ENCODE measurements at places on chromosomes 1 and 21.

- DNase-seq = no peak
Observed at GRCh38 chr1:42941640-42942330, 16.9 kb downstream of the SLC2A1 start.

GRCh38 chr1:53470584-53470983 lies 11.4 kb downstream of the DMRTB1 start:
- no peak for DNase-seq

GRCh38 chr1:183131166-183131565 lies 54.9 kb upstream of the LAMC2 start:
- no peak for DNase-seq

GRCh38 chr1:116131866-116132605 lies 20.8 kb downstream of the MAB21L3 start:
- DNase-seq = no peak

DNA sequence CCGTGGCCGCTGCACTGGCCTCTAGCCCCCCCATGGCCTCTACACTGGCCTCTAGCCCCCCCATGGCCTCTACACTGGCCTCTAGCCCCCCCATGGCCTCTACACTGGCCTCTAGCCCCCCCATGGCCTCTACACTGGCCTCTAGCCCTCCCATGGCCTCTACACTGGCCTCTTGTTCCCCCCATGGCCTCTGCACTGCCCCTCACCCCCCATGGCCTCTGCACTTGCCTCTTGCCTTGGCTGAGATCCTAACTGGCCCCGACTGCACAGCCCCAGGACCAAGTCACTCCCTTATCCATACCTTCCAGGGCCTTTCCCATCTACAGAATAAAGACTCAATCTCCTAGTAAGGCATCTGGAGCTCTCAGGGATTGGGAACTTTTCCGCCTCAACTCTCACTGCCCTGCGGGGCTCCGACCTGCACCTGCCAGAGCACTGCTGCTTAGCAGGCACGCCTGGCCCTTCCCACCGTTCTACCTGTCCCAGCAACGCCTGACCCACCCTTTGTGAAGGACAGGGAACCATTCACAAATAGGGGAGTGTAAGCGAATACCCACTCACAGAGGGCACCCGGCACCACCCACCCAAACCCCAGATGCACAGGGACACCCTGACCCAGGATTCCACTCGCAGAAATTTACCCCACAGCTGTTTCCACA lies 38.8 kb downstream of the ACOT7 start:
- no peak for DNase-seq

GRCh38 chr1:168104535-168104934 lies 32.2 kb downstream of the GPR161 start:
- DNase-seq = no peak

DNA sequence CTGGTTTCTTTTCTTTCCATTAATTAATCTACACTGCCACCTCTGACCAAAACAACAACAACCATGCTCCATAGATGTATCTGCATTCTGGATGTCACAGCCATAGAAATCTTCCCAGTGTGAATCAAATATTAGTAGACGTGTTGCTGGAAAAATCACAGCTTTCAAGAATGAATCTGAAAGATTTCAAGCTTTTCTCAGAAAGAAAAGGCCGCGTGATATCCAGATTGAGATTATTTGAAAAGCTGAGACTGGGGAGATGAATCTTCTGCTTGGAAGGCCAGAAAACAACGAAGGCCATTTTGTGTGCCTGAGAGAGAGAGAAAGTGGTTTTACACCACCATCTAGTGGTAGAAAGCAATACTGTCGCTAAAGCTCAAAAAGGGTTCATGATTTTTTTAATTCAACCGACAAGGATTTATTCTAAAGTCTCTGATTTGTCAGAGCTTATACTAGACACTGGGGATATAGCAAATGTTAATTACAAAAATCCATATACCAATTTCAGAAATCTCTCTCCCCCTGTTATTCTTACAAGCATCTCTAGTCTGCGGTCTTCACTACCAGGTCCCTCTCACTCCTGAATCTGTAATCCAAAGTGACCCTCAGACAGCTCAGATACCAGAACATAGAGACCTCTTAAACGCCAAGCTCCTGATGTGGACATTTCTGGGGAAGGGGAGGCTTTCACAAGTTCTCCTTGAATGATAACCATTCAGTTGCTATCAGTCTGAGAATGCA lies 87.5 kb upstream of the SGIP1 start:
- peak; percentile 72 for DNase-seq

DNA sequence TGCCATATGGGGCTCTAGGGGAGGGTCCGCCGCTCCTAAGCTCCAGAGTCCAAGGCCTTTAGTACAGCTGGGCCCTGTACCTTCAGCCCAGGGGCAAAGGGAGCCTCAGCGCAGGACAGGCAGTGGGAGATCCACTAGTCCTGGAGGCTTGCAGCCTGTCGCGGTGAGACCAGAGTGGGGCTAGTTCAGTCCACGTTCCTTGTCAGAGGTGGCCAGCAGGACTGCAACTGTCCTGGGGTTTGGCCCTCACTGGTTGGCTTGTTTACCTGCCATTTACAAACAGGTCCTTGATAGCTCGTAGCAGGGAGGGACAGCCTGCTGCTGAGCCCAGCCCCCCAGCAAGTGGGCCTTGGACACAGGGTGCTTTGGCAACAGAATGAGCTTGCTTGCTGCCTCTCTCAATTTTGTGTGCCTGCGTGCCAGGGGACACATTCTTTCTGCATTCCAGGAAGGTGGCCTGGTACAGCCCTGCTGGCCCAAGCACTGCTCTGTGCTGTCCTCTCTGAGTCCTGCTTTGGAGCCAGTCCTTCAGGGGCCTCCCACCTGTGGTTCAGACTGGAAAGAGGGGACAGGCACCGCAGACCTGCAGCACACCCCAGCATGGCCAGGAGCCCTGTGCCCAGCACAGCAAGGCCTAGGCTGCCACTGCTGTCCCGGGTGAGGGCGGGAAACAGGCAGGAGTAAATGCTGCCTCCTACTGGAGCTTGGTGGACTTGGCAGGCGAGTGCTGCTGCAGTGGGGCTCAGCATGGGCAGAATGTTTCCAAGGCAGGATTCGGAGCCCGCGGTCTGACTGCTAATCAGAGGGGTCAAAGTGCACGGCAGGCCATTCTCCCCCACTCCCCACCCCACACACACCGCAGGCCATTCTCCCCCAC lies 15.2 kb downstream of the H6PD start:
- peak; percentile 45 for DNase-seq

GRCh38 chr1:174232761-174233160 lies 73.4 kb downstream of the RABGAP1L start:
- DNase-seq = no peak

GRCh38 chr1:85282424-85282823 lies 6.0 kb upstream of the BCL10 start:
- no peak for DNase-seq

GRCh38 chr1:3625151-3625907 lies 514 bp downstream of the TPRG1L start:
- no peak for DNase-seq

DNA sequence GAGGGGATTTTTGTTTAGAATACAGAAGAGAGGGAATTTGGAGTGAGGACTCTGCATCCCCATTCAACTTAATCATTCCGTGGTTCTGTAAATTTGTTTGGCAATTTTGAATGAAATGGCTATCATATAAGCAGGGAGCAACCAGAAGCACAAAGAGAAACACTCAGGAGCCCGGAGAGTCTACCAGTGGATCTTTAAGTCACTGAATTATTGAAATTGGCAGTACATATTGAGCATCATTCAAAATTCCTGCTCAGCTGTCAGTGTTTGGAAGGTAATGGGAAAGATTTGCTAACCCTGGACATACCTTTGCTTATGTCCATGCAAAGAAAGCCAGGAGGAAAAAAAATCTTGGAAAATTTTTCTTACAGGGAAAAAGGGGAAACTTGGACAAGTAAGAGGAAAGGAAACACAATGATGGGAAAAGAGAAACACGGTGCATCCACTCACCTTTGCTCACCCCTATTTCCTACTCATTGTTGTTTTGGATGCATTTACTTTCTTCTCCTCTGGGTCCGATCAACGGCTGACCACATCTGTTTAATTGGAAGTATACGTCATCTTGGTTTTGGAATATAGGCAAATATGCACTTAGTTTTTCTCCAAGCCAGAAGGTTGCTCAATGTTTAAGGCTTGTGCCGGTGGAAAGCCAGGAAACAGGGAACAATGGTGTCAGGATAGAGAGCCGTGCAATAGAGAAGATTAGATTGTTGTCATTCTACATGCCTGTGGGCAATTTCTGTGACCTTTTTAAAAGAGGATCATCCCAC lies 243.0 kb upstream of the LYPLAL1 start:
- no peak for DNase-seq

- DNase-seq = no peak
Observed at GRCh38 chr1:21869620-21870121, 57.6 kb downstream of the LDLRAD2 start.

GRCh38 chr1:202016022-202016810 lies 5.8 kb downstream of the ELF3 start:
- DNase-seq = no peak

- no peak for DNase-seq
Observed at GRCh38 chr1:79711001-79711431, 704.5 kb upstream of the ADGRL4 start.

DNA sequence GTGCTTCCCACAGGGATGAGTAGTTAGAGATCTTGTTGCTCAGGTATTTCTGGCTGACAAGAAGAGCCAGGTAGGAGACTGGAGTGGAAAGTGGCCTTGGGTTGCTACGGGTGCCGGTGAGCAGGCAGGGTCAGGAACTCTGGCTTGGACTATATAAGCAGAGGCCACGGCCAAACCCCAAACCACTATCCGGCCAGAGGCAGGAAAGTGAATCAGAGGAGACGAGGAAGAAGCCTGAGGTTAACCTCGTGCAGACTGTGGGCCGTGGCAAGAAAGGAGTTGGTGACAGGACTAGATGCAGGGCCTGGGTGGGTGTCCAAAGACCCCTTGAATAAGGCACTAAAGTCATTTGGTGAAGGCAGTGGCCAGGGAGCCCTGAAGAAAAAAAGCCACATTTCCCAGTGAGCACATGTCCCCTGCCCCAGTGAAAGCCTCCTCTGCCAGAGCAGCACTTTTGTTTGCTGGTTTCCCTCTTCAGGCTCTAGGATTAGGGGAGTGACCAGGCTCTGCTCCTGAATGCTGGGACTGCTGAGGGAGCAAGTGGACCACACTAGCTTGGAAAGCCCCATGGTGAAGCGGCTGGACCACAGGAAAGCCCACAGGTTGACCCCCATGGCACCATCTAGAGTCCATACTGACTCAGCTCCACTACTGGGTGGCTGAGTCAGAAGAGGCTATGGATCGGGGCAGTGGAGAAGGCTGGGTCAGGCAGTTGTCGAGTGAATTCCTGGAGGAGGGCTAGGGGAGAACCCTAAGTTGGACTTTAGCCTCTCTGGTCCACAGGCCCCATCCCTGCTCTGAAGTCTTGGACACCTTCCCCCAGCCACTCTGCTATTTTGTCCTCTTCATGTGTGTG lies 23.4 kb downstream of the CSF1 start:
- no peak for DNase-seq

DNA sequence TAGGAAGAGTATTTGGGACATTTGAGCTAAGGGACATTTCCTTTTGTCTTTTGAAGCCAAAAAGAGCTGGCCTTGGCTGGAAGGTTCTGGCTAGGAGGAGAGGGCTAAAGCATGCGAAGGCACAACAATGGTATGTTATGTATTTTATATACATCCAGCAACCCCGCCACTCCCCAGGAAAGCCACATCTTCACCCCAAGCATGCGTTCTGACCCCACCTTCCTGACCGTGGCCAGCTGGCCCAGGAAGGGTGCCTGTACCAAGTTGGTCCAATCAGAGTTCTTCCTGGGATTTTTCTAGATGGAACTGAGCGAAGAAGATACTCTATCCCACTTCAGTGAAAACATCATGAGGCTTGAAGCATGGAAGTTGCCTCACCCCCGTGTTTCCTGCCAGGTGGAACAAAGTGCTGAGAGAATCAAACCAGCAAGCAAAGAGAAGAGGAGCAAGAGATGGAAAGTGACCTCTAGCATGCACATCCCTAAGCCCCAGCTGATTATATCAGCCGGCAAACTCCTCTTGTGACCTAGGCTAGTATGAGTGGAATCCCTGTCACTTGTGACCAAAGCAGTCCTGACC lies 82.7 kb downstream of the BCAR3 start:
- no peak for DNase-seq

GRCh38 chr1:11070876-11071275 lies 11.1 kb upstream of the SRM start:
- no peak for DNase-seq

DNA sequence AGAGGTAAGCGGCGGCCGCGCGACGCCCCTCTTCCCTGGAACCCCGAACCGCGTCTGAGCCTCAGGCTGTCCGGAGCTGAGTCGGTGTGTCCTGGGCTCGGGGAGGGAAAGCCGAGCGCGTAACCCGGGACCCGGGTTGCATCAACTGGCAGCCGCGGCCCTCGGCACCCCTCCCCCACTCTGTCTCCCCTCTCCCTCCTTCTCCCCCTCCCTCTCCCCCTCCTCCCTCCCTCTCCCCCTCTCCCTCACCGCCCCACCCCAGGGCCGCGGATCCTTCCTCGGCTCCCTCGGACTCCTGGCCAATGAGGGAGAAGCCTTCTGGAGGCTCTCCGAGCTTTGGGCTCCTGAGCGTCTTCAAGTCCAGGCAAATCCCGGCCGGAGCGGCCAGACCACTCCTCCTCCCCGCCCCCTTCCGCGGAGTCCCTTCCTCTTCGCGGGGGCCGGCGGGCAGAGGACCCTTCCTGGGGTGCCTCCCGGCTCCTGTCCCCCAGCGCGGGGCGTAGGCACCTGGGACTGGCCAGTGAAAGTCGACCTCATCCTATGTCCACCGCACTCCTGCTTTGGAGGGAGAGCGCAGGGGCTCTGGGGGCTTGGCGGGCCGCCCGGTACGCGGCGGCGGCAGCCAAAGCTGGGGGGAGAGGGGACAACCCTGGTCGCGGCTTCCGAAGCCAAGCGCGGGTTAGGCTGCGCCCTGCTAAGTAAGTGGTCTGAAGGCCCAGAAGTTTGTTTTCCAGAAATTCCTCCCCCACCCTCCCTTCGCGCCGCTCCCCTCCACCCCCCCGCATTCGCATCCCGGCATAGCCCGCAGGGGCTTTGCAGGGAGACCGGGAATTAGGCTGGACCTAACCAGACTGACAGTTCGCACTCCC lies 850 bp downstream of the SESN2 start:
- peak; percentile 36 for DNase-seq
